ENCODE measurements at places on chromosomes 7 and 10. TPM values are rescaled to one million over a fixed set of nuclear protein-coding genes. Genes with fewer than 3 reads are reported as not detected.

NCF1 gene
- 15.3 TPM for total RNA-seq

RPS24 gene
- total RNA-seq: 1,000 TPM

OLAH gene
- total RNA-seq: 2.1 TPM

DRGX gene
- total RNA-seq: not detected

CRYGN gene
- 3.9 TPM for total RNA-seq

CHST3 gene
- 36.5 TPM for total RNA-seq

Measured in sciatic nerve (tissue), 2 donors.